ENCODE measurements at places on chromosomes 1 and 21.

GRCh38 chr21:46625759-46626158, 9.7 kb upstream of the PRMT2 start:
- no peak for DNase-seq

DNA sequence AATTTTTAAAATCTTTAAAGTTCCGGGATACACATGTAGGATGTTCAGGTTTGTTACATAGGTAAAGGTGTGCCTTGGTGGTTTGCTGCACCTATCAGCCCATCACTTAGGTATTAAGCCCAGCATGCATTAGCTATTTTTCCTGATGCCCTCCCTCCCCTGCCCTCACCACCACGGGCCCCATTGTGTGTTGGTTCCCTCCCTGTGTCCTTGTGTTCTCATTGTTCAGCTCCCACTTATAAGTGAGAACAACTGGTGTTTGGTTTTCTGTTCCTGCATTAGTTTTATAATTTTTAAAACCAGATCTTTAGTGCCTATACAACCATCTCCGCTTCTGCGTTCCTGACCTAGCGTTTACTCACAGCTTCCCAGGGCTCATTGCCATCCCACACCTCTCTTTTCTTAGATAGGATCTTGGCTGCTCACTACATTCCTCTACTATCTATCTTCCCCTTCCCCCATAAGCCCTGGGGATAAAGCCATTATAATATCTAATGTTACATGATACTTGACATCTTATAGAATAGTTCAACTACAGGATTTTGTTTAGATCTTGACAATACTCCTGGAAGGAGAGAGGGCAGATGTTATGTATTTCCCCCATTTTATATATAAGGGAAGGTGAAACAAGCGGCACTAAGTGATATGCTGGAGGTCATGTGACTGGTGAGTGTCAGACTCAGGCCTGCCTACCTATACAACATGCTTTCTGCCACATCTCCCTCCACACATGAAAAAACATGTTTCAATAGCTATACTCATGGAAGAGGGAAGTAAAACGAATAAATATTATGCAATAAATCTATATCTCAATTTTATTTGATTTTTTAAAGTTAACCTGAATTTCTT, 52.3 kb upstream of the DNAJC6 start:
- no peak for DNase-seq

DNA sequence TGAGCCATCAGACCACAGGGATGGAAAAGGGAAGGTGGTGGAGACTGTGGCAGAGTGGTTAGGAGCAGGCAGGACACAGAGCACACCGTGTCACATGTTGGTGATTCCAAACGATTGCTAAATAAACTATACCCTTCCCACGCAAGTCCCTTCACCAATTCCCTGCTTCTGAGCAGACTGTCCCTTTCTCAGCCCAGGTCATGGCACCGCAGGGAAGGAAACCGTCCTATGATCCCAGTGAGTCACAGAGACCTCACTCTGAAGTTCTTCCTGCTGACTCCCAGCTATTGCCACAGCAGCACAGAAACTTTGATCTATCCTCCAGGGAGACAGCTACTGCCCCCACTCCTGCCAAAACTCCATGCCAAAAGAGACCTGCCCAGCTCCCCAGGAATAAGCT, 19.2 kb downstream of the RIMS3 start:
- no peak for DNase-seq

GRCh38 chr1:170910273-170910672, 25.1 kb upstream of the MROH9 start:
- no peak for DNase-seq

DNA sequence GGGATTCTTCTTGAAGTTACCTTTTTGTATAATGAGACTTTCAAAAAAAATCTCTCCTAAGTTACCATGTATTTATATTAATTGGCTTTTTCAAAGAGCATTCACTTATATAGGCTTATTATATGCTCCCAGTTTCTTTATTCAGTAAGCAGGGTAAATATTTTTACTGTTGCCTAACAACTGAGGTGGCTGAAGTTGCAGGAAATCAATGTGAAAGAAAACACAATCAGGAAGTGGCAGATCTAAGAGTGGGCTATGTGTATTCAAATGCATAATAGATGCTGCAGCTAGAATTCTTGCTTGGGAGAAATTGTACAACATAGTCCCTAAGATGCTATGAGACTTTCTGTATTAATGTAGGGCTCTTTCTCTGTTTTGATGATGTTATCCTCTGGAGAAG, 606.9 kb downstream of the NUF2 start:
- DNase-seq: peak; percentile 54

- no peak for DNase-seq
Observed at GRCh38 chr1:197911857-197912696, 5.1 kb upstream of the LHX9 start.

DNA sequence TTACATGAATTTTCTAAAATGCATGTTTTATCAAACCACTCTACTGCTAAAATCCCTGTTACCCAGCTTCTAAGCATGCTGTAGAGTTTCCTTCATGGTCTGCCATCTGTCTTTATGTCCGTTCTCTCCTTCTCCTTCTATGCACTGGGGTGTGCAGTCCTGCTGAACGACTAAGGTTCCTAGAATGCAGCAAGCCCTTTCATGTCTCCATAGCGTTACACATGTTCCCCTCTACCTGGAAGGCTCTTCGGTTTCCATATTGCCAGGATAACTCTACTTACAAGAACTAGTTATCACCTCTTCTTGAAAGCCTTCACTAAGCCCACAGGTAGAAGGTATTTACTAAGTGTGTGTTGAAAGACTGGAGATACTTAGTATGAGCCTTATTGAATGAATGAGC, 22.2 kb downstream of the DNM3 start:
- DNase-seq: no peak

DNA sequence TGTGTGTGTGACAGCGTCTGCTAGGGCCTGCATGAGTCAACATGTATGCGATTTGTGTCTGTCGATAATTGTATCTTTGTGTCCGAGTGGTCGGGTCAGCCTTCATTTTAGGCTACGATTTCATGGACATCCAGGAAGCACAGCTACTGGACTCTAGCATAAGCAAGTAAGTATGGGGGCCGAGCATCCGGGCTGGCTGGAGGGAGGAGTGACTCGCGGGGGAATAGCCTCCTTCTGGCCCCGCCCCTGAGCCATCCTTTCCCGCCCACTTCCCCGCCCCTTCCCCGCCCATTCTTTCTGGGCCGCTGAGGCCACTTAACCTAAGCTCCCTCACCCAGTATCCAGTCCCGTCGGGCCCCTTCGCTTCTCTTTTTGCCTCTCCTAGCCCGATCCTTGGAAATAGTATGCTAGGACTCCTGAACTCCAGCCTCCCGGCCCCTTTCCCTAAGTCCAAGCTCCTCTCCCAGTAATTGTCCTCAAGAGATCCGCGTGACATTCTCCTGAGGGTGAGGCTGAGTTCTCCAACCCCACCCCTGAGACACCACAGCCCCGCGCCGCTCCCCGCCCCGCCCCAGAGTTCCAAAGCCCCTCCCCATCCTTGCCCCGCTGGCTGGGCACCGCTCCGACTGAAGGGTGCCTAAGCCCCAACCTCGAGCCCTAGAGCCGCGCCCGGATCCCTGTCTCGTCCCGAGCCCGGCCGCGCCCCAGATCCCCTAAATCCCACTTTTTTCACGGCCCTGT, 1.2 kb downstream of the MAP3K6 start:
- DNase-seq: peak; percentile 89

GRCh38 chr1:50658459-50659076, 235.3 kb upstream of the DMRTA2 start:
- no peak for DNase-seq

- no peak for DNase-seq
Observed at GRCh38 chr1:17369466-17369865, 2.5 kb upstream of the PADI6 start.

DNA sequence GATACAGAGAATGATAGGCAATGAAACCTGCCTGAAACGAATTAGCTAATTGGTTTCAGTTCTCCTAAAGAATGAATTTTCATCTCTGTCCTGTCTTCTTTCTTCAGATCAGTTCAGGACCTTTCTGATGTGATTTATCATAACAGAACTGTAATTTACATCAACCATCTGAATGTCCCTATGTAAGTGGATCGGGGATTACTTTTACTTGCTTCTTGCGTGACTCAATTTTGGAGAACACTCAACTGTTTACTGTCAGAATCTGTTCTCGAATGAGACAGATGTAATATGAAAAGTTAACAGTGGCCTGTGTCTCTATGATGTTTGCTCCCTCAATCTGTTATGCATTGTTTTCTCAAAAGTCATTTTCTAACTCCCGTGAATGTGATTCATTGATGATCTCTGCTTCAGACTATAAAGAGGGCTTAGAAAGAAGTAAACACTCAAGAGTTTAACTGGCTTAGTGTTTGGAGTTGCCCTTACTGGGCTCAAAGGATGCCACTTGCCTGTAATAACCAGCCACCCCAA, 111.0 kb downstream of the GABPA start:
- no peak for DNase-seq

GRCh38 chr1:174746024-174746808, 253.5 kb upstream of the CACYBP start:
- DNase-seq: no peak

GRCh38 chr1:152252157-152252556, 28.2 kb upstream of the HRNR start:
- DNase-seq: no peak

GRCh38 chr21:45950740-45951515, 30.6 kb upstream of the COL6A1 start:
- peak; percentile 50 for DNase-seq

DNA sequence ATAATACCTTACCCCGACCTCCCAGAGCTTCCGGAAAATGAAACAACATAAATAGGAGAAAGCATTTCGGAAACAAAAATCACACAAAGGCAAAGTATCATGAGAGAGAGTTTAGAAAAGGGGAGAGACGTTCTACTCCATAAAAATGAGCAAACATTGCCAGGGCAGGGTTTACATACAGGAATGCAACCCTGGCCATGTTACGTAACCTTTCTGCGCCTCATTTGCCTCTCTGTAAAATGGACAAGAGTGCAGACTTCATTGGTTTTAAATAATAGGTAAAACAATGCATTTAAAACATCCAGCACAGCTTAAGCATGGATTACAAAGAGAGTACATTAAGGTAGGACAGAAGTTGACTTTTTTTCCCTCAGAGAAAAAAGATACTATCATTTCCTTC, 45.6 kb downstream of the PHC2 start:
- no peak for DNase-seq

DNA sequence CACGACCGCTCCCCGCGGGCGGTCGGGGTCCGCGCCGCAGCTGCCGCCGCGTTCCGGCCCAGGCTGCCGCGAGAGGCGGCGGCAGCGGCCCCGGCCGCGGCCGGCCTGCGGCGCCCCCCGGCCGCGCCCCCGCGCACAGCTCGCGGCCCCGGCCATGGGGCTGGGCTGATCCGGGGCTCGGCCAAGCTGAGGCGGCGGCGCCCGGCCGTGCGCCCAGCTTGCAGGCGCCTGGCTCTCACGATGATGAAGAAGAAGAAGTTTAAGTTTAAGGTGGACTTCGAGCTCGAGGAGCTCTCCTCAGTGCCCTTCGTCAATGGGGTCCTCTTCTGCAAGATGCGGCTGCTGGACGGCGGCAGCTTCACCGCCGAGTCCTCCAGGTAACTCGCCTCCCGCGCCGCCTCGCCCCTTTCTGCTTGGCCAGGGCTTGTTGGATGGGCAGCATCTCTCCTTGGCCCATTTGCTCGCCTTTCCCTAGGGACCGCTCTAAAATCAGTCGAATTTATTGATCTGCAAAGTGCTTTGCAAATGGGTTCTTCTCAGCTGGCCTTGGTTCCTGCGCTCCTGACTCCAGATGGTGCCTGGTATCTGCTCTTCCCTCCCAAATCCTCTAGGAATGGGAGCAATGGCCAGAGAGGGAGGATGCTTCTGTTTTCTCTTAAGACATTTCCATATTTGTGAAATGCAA, 431 bp downstream of the EEIG2 start:
- DNase-seq: peak; percentile 35

- DNase-seq: no peak
Observed at GRCh38 chr1:167643441-167643840, 13.4 kb downstream of the RCSD1 start.

DNA sequence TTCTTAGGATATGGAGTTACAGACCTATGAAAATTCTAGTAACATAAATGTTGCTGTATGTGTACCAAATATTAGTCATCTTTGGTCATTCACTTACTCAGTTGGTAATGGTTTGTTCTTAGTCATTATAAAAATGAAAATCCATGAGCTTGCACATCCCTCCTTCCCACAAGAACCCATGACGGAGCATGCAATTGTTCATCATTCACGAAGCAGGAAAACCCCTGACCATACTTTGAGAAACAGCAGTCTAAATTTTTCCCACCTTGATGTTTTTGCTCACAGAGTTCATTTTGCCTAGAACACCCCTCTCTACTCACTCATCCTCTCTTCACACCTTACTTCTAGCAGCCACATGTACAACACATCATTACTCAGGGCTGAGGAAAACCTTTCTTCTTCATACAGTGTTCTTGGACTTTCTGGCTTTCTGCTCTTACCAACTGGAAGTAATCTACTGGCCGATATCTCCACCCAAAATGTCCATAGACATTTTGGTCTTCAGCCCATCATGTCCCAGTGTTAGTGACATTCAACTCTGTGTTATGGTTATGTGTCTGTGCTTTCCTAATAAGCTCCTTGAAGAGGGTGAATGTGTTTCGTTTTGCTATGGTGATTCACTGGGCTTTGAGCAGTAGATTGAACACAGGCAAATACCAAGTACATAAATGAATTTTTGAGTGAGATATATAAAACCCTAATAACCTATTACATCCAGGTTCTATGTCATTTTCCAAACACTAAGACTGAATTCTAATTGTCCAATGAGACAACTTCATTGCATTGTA, 189.9 kb downstream of the ZC3H11B start:
- DNase-seq: no peak

DNA sequence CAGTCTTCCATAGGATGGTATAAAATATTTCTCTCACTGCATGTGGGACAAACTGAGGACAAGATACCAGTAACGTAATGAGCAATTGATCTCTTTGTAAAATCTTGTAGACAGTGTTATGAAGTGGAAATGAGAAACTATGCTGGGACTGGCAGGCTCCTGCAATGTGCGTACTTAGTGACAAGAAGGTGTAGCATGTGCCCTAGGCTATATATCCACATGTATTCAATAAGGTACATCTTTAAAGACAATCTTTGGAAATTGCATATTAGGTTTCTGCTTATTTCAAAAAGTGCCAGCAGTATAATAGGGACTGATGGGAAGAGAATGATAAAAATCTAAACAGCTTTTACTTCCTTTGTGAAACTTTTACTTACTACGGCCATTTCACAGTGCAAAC, 81.9 kb upstream of the GREM2 start:
- no peak for DNase-seq

DNA sequence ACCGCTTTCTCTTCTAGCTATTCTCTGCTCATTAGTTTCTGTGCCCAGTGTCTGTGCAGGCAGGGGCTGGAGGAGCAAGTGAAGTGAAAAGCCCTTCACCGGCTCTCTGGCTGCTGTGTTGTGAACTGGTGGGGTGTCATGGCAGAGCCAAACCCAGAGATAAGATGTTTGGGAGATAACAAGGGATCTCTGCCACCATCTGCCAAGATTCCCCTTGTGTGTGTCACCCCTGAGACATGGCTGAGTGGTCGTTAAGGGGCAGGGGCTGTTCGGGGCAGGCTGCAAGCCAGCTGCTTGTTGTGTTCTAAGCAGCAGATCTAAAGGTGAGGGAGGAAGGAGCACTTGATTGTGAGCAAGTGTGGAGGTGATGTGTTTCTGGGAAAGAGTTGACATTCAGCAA, 24.5 kb downstream of the CNIH3 start:
- DNase-seq: no peak
